ENCODE measurements at places on chromosomes 5 and 9.
A peak's percentile ranks its signal among the peaks of the same experiment; 100 is the strongest.

GRCh38 chr9:79357616-79358015 lies 214.1 kb upstream of the TLE4 start:
- DNase-seq = no peak

DNA sequence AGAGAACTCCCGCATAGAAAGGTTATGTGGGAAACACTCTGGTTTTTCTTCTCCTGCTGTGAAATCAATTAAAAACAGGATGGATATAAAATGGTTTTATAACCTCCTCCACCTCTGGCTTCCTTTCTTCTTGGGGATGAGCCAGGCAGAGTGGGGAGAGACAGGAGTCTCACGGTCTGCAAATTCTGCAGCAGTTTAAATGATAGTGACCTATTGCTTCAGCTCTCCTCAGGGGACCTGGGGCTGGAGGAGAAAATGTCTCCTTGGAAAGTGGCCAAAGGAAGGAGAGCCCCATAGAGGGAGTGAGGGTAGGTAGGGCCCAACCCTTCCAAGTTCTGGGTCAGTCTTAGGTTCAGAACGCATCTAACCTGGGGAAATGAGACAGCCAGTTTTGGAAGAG lies 118.8 kb downstream of the MTX3 start:
- no peak for DNase-seq

GRCh38 chr9:5949103-5949699 lies 58.5 kb downstream of the MLANA start:
- DNase-seq = no peak

- DNase-seq = peak; percentile 8
Observed at GRCh38 chr5:177023303-177023664, 788 bp downstream of the ZNF346 start.

DNA sequence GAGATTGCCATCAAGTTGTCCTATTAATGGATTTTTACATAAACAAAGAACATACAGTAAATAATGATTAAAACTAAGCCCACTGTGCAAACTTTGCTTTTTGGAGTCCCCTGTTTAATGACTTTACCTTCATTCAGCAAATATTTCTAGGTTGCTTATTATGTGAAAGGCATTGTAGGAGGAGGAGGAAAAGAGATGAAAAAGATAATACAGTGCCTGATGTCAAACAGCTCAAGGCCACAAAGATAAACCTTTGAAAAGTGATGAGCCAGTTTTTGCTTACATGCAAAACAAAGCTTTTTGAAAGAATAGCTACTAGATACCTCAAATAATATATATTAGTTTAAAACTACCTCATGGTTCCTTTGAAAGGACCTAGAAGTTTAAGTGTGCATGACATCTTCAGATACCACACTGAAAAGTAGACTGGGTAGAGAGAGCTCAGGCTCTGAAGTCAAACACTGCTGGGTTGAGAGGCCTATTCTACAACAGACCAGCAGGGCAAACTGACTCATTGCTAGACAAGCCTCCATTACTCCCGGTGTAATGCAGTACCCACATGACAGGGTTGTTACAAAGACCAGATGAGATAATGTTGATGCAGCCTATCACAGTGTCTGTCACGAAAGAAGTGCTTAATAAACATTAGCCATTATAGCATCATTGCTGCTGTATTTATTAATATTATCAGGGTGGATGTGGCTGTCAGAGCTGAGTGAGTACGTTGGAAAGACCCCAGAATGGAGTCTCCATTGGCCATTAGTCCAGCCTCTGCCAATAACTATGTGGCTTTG lies 11.8 kb downstream of the DEPDC1B start:
- no peak for DNase-seq

GRCh38 chr9:124939944-124940343 lies 939 bp downstream of the GOLGA1 start:
- no peak for DNase-seq

- DNase-seq = peak; percentile 62
Observed at GRCh38 chr9:130128251-130128650, 44.0 kb upstream of the NCS1 start.

All from activated CD4-positive, alpha-beta T cell treated with anti-CD3 and anti-CD28 coated beads for 1 hour (primary cell).